ENCODE measurements at places on chromosomes 7 and 10.

DNA sequence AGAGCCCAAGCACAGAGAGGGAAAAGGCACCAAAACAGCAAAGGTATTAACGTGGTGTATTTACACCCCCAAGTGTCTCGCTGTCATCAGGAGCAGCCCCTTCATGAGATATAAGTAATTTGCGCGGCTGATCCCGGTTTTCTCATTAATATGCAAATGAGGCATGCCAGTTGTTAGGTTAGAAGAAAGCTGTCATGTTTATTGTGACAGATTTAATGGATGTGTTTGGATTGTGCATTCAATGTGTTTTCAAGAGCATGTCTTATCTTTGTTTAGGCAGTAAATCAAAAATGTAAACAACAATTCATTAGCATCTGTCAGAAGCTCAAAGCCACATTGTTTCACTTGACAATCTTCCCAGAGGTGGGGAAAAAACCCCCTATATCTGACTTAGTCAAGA lies 56.5 kb upstream of the CTBP2 start:
- DNase-seq: no peak

DNA sequence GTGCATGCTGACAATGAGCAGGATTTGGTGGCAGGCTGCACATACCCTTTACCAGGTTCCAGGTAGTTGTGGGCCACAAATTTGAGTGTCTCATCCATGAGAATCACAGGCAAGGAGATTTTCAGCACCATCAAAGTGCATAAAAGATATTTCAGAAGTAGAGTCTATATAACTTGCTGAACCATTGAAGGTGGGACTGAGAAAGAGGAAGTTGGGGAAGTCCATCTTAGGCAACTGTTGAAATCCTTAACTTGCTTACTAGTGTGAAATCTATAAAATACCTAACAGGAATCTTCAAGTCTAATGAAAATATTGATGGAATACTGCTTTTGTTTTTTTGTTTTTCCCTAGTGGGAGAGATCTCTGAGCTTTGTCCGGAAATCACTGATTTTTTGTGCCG lies 325.1 kb upstream of the PLXDC2 start:
- peak; percentile 9 for DNase-seq

GRCh38 chr7:24368161-24368560 lies 84.2 kb downstream of the NPY start:
- no peak for DNase-seq

DNA sequence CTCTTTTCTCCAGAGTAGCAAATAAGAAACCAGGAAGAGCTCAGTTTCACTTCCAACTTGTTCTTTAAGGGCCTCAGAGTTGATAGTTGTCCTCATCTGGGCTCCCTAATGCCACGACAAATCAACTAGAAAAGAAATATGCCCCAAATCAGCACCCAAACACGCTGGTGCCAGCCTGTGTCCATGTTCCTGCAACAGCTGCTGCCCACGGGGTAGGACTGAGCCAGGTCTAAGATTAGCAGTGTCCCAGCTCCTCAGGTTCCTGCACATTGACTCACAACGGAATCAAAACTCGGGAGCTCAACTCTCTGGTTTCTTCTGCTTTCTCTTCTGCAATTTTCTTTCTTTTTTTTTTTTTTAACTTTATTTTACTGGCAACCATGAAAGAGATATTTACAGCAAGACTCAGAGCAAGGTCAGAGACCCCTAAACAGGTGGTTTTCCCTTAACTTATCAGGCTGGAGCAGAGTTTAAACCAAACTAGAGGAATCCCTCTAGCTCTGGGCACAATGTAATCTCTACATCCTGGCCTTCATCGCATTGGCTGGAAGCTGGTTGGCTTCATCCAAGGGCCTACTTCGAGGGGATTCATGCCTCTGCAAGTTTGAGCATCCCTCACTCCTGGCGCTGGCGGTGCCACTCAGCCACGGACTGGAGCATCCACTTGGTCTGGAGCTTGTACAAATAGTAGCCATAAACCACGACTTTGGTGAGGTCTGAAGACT lies 126.1 kb downstream of the PFKFB3 start:
- no peak for DNase-seq

DNA sequence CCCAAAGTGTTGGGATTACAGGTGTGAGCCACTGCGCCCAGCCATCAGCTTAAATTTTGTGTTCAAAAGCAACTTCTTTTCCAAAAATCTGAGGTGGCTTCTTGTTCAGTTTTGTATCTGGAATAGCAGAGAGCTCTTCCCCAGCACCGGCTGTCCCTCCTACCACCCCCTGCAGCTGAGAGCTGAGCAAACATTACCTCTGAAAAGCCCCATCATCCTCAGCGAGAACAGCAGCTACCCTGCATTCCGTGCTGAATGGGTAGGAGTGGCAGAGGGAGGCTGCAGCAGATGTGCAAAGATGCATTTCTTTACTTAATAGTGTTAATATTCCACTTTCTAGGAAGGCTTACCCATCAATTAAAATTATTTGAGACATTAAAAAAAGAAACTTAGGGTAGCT lies 31.8 kb downstream of the CCM2 start:
- no peak for DNase-seq

GRCh38 chr7:65477326-65477725 lies 103.7 kb downstream of the ZNF92 start:
- DNase-seq: peak; percentile 49

- DNase-seq: no peak
Observed at GRCh38 chr7:141014125-141014523, 628 bp downstream of the MRPS33 start.

GRCh38 chr7:44145479-44145968 lies 4.4 kb upstream of the MYL7 start:
- no peak for DNase-seq

- DNase-seq: no peak
Observed at GRCh38 chr10:123522702-123523312, 143.3 kb upstream of the GPR26 start.

GRCh38 chr7:125833839-125834238 lies 904.2 kb upstream of the POT1 start:
- no peak for DNase-seq

GRCh38 chr10:17536221-17536620 lies 81.0 kb downstream of the HACD1 start:
- DNase-seq: no peak

DNA sequence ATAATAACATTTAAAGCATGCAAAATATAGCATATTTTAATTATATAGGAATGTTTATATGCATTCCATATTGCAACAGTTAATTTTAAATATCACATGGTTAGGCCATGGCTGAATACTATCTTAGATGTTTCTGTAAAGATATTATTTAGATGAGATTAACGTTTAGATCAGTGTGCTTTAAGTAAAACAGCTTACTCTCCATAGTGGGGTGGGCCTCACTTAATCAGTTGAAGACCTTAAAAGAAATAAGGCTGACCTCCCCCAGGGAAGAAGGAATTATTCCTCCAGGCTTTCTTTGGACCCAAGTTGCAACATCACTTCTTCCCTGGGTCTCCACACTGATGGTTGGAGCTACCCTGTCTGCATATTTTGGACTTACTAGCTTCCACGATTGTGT lies 1246.5 kb downstream of the TYW1 start:
- DNase-seq: no peak

- DNase-seq: no peak
Observed at GRCh38 chr10:1736144-1736971, 967 bp downstream of the ADARB2 start.

DNA sequence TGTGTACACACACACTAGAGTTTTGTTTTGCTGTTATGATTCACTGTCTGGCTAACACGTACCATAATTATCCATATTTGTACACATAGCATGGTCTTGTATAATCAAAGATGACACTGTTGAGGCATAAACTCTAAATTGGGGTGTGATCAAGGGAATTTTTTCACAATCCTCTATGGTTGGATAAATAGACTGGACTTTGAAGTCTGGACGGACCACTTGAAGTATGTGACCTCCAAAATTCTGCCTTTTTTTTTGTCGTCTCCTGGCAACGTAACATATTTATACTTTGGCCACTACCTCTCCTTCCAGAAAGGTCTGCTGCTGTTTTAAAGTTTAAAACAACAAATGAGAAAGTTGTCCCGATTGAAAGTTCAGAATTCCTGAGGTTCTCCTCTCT lies 193.4 kb downstream of the CACNB2 start:
- no peak for DNase-seq
